NCI-H1436 (cell line): ENCODE measurements at places on chromosomes 1 and 21.

- no peak for DNase-seq
Measured at GRCh38 chr1:19346026-19346425, 33.9 kb downstream of the SLC66A1 start.

DNA sequence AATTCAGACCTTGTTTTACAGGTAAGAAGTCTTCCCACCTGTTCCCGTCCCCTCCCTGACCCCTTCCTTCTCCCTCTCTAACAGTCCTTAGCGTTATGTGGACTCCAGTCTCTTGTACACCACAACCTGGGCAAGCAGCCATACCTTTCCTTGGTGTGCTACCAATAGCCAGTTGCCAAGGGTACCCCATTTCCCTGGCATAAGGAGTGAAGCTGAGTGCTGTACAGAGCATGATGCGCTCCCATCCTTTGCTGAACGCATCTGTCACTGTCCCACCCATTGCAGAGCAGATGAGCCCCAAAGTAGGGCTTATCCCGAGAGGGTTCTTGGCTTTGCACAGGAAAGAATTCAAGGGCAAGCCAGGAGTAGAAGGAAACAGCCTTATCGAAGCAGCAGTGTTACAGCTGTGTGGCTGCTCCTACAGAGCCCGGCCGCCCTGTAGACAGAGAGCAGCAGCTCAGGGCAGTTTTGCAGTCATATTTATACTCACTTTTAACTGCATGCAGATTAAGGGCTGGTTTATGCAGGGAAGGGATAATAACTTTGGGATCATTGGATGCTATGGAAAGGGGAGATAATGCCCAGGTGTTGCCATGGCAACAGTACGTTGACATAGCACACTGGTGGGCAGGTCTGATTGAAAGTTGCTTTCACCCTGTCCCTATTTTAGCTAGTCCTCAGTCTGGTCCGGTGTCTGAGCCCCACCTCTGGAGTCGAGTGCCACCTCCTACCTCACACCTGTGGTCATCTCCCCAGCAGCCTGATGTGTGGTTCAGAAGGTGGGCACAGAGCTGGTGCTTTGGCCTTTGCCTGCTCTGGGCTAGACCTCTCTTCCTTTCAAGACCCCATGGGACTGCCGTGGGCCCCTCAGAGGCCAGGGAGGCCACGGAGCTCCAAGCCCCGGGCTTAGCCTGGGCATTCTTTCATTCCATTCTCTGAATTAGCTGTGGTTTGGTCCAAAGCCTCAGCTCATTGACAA is 5.1 kb downstream of the FHAD1 start:
- no peak for DNase-seq

GRCh38 chr1:160394673-160395072 is 5.7 kb upstream of the VANGL2 start:
- no peak for DNase-seq

GRCh38 chr1:17094664-17095063 is 24.6 kb downstream of the PADI2 start:
- DNase-seq, result no peak

- peak; percentile 80 for DNase-seq
Measured at GRCh38 chr1:155052439-155053395, 1.6 kb downstream of the ADAM15 start.

GRCh38 chr1:222417264-222417663 is 130.6 kb downstream of the HHIPL2 start:
- DNase-seq, result no peak

DNA sequence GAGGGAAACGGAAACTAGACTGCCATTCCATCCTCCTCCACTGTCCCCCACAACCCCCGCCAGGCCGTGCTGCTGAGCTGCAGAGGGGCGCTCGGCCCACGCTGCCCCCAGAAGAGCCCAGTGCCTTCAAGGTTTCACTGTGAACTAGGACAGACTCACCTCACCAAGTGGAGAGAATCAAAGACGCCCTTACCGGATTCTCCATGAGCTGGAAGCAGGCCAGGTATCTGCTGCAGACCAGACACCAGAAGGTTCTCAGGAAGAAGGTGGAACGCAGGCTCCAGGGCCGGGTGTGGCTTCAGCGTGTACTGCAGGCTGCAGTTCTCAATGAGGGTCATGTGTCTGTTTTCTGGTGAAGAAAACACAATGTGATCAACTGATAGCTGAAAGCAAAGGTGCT is 30.6 kb downstream of the NPHP4 start:
- DNase-seq, result no peak

- no peak for DNase-seq
Measured at GRCh38 chr1:210771131-210771530, 362.8 kb downstream of the KCNH1 start.

DNA sequence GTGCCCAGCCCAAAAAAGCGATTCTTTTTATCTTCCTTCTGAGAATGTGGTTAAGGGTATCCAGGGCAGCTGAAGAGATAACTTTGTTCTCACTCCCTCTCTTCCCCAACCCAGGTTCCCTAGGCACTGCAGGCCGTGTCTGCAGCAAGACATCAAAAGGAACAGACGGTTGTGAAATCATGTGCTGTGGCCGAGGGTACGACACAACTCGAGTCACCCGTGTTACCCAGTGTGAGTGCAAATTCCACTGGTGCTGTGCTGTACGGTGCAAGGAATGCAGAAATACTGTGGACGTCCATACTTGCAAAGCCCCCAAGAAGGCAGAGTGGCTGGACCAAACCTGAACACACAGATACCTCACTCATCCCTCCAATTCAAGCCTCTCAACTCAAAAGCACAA is 11.4 kb downstream of the WNT2B start:
- no peak for DNase-seq

DNA sequence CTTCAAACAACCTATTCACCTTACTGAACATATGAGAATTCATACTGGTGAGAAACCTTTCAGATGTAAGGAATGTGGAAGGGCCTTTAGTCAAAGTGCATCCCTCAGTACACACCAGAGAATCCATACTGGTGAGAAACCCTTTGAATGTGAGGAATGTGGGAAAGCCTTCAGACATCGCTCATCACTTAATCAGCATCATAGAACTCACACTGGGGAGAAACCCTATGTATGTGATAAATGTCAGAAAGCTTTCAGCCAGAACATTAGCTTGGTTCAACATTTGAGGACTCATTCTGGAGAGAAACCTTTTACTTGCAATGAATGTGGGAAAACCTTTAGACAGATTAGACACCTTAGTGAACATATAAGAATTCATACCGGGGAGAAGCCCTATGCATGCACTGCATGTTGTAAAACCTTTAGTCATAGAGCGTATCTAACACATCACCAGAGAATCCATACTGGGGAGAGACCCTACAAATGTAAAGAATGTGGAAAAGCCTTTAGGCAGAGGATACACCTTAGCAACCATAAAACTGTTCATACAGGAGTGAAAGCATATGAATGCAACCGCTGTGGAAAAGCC is 13.2 kb upstream of the EXO5 start:
- no peak for DNase-seq

GRCh38 chr1:236639686-236640085 is 35.4 kb upstream of the HEATR1 start:
- peak; percentile 3 for DNase-seq
